ENCODE measurements at places on chromosomes 1 and 21.

GRCh38 chr1:203295796-203296195, 9.5 kb upstream of the BTG2 start:
- no peak for DNase-seq

GRCh38 chr1:94949681-94950661, 23.1 kb upstream of the CNN3 start:
- DNase-seq = no peak

DNA sequence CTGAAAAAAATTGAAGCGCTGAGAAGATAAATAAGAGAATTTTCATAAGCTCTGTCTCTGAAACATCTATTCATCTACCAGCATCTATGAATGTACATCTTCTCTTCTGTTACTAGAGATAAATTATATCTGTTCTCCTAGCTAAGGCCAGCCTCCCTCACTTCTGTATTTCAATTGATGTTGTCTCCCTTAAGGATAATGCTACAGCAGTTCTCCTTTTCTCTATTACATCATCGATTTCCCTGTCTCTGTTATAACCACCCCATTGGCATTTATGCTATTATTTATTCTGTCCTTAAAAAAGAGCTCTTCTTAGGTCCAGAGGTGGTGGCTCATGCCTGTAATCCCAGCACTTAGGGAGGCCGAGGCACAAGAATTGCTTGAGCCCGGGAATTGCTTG, 42.9 kb upstream of the TMCO2 start:
- no peak for DNase-seq

GRCh38 chr1:168220470-168220871, 5.3 kb upstream of the SFT2D2 start:
- DNase-seq = no peak

DNA sequence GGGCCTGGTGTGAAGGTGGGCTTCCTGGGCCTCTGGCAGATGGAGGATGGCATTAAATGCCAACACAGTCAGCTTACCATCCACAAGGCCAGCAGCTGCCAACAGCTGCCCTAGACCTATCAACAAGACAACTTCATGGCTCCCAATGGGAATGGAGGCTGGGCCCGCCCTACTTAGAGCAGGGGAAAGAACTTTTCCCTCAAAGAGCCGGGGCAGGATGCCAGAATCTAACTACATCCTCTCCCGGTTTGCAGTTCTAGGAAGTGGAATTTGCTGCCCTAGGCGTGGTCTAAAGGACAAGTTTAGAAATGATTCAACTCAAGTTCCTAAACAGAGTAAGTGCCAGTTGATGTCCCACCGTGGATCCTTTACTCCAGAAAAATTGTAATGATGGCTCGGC, 13.1 kb downstream of the ICMT start:
- no peak for DNase-seq

GRCh38 chr1:172978595-172978994, 72.1 kb downstream of the TNFSF18 start:
- no peak for DNase-seq

GRCh38 chr1:248786156-248786555, 30.6 kb upstream of the LYPD8 start:
- DNase-seq = no peak

GRCh38 chr1:177854951-177855350, 114.9 kb downstream of the SEC16B start:
- DNase-seq = no peak

GRCh38 chr1:207747627-207748492, 4.0 kb upstream of the CD46 start:
- peak; percentile 63 for DNase-seq

Measured in H9 (cell line).